ENCODE measurements at places on chromosomes 5 and 9.

GRCh38 chr9:80649496-80649895, 1039.9 kb downstream of the TLE1 start:
- no peak for DNase-seq

GRCh38 chr9:36923025-36923625, 110.9 kb downstream of the PAX5 start:
- DNase-seq: no peak

DNA sequence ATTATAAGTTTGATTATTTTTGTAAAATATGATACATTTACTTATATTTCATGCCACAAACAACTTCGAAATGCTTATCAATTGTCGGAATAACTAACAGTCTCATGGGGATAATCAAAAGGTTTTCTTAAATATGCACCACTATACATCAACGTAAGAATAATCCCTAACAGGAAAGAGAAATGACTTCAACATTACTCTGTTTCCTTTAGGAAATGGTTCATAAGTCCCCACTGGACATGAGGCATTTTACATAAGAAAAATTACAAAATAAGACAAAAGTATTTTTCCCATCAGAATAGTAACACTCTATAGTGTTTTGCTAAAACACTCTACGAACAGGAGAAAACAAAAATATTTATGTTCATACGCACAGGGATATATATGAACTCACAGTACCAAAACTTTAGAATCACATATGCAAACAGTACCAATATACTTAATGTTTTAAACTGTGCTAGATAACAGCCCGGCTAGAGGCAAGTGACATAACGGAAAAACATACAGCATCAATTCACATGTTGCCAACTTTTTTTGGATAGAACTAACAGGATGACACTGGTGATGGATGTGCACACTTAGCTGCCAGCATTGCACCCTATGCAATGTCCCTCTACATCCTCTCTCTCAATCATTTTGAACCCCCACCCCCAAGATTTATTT, 120.5 kb downstream of the NFIB start:
- no peak for DNase-seq

GRCh38 chr9:107348836-107349235, 65.8 kb downstream of the RAD23B start:
- no peak for DNase-seq

- no peak for DNase-seq
Measured at GRCh38 chr5:133229931-133230664, 178.3 kb downstream of the HSPA4 start.

DNA sequence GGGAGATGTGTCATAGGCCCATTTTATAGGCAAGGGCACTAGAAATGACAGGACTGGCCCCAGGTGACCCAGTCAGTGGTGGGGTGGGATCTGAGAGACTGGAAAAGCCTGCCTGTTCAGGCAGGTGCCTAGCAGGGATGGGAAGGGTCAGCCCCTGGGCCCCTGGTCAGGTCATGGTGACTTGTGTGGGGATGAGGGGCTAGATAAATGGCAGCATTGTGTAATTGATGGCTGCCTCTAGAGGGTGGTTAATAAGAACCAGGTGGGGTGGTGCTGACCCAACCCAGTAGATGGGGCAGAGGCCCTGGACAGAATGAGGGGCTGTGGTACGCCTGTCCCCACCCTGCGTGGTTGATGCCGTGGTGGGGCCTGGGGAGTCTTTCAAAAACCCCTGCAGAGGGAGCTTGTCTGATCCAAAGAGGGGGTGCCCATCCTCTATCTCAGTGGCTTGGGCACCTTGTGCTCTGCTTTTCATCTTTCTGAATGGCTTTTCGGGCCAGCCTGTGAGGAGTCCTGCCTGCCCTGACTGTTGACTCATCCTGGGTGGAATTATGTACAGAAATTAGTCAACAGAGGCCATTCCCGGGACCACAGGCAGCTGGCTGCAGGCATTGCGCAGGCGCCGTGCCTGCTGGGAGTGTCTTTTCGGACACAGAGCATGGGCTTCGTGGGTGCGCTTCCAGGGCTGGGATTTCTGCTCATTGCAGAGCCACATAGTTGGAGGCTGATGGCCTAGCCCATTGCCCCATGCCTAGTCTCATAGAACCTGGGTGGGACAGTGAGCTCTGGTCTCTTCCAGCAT, 93.6 kb upstream of the PITX1 start:
- no peak for DNase-seq

DNA sequence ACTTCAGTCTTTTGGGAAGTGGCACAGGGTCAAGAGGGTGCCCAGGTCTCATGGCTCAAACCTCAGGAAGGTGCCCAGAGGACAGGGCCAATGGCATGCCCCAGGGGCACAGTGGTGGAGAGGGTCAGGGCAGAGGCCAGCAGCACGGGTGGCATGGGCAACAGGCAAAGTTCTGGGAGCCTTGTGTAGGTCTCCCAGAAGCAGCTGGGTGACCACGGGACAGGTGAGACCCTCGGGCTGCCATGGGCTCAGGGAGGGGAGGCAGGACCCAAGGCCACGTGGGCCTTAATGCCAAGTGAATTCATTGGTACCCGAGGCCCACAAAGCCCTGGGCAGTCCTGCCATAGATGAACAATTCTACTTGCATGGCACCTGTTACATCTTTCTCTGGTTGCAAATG, 72.4 kb upstream of the ADAMTS2 start:
- DNase-seq: no peak

GRCh38 chr5:91074615-91075014, 308.5 kb downstream of the ARRDC3 start:
- DNase-seq: peak; percentile 48

GRCh38 chr5:75167345-75167744, 69.3 kb downstream of the ANKRD31 start:
- DNase-seq: no peak

DNA sequence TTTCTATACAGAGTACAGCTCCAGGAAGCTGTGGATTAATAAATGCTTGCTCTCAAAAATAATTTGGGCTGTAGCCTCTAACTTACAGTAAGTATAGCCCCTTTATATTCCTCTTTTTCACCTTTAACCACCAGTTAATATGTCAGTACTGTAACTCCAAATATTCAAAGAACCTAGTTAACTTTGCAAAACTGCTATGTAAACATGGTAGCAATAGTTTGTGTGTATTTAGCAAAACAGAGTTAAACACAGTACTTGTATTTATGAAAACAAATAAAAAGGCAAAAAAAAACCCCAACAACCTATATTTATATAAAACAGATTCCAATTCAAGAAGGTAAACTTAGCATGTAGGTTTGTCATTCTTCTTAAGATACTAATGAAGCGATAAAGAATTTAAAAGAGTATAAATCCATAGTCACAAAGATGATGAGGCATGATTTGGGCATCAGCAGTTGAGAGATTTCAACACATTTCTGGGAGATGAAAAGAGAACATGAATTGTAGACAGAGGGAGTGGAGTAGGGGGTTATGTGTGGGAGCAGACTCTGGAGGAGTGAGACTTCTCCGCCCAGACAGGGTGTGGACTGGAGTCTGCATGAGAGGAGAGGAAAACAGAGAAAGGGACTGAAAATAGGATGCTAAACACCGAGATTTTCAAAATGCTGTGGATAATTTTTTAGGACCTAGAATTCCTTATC, 47.0 kb upstream of the F2RL1 start:
- no peak for DNase-seq

DNA sequence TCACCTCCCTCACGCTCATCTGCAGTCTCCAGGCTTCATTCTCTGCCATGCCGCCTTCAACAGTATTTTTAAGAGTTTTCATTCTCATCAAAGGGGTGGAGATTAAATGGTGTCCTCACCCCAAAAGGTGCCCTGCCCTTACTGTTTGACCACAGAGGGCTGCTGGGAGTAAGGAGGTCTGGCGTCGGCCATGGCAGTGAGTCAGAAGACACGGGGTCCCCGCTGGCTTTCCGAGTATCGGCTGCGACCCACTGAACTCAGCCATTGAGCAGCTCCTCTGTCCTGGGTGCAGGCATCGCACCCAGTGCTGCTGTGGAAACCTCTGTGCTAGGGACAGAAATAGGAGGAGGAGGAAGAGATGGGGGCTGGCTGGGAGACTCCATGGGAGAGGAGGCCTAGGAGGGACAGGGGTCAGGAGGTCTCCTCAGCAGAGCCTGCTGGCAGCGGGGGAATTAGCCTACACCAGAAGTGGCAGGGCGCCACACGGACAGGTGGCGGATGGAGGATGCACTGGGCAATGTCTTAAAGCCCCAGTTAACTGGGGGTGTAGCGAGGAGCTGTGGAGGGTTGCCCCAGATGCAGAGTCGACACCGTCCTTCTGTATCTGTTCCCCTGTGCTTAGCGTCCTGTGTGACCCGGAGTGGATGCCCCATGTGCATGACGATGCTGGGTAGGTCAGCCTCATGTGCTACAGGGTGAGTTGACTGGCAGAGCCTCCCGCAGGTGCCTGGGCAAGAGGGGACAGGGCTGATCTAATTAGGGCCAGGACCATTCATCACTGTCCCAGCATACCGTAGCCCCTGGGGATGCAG, 15.4 kb upstream of the PLEKHG4B start:
- DNase-seq: no peak

- DNase-seq: no peak
Measured at GRCh38 chr9:17272536-17272935, 137.7 kb downstream of the CNTLN start.

GRCh38 chr9:95131023-95131943, 186.2 kb downstream of the FANCC start:
- peak; percentile 24 for DNase-seq

GRCh38 chr9:84832453-84832852, 162.9 kb downstream of the NTRK2 start:
- DNase-seq: no peak

GRCh38 chr9:128770286-128771030, 1.3 kb downstream of the ZER1 start:
- no peak for DNase-seq

- DNase-seq: no peak
Measured at GRCh38 chr9:1581926-1582325, 433.2 kb upstream of the SMARCA2 start.

GRCh38 chr9:93033531-93033930, 25.0 kb upstream of the SUSD3 start:
- no peak for DNase-seq

GRCh38 chr5:131272307-131272706, 8.5 kb downstream of the CDC42SE2 start:
- no peak for DNase-seq

DNA sequence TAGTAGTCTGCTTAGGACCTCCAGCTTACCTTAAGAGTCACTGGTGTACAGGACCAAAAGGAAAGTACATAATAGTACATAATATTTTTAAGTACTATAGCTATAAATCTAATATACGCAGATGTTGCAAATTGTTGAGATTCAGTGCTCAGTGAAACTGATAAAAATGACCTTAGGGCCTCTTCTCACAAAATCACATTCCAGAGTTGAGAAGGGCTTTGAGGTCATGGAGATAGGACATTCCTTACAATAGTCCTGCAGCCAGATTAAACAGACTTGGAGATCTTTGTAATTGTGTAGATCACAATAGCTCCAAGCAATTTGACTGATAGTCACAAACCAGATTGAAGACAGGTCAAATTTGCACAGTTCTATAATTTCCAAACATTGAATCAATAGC, 37.7 kb upstream of the PCSK1 start:
- DNase-seq: no peak

DNA sequence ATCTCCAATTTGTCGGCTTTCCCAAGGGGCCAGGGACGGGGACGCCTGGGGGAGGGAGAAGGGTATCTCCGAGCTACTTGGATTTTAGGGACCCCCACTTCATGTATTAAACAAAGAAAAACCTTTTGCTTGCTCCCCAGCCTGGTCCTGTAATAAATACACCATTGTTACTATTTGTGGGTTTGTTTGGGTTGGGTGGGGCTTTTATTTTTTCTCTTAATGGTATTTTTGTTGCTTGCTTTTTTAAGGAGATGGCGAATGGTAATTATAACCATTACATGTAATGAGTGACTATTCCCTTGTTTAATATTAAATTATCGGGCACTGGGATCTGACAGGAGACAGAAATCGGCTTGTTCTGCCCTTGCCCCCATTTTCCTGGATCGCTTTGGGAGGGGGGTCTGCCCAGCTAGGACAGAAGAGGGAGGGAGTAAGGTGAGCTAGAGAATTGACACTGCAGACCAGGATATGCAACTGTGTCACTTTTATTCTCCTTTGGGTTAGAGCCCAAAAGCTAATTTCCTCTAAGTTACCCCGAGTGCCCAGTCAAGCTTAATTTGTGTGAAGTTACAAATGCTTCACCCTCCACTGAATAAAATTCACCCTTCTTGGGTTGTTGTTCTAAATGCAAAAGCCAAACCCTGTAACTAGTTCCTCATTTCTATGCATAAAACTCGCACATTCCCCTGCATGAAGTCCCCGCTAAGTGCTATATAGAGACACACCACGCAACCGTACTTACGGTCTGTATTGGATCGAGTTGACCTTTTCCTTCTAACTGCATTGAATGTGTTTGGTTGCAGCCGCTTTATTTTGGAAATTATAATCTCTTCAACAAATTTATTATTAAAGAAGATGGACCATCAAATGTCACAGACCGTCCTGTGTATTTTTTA, 1.6 kb upstream of the ZNF608 start:
- DNase-seq: no peak

DNA sequence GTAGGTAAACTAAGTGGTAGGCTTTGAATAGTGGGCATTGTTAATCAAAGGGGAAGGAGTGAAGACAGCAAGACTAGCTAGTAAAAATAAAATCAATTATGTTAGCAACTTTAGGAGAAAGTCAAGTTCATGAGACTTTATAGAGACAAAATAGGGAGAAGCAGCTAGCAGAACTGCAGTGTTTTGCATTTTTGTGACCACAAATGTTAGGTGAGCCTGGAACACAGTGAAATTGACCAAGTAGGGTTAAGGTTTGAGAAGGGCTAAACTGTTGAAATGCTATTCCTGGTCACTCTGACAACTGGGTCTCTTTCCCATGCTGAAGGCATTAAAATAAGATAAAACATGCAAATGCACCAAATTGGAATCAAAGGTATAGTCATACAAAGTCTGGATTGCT, 13.0 kb downstream of the SEC61B start:
- DNase-seq: no peak

DNA sequence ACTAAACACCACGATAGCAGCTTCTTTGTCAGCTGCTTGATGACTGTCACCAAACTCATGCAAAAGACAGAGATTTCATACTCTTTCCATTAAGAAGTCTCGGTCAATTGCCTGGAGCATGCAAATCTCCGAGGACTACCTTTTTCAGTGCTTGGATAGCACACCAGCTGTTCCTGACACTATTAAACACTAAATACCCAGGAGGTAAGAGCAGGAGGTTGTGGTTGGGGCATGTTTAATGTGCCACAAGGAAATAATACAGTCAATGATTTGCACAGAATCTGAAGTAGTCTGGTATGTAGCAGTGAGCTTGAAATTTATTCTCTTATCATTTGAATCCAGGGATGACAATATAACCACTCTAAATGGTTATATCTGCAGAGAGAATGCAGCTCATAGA, 996.2 kb downstream of the CDH12 start:
- no peak for DNase-seq

GRCh38 chr9:804026-804425, 37.5 kb upstream of the DMRT1 start:
- no peak for DNase-seq

GRCh38 chr9:76855015-76855414, 50.9 kb downstream of the PRUNE2 start:
- no peak for DNase-seq

DNA sequence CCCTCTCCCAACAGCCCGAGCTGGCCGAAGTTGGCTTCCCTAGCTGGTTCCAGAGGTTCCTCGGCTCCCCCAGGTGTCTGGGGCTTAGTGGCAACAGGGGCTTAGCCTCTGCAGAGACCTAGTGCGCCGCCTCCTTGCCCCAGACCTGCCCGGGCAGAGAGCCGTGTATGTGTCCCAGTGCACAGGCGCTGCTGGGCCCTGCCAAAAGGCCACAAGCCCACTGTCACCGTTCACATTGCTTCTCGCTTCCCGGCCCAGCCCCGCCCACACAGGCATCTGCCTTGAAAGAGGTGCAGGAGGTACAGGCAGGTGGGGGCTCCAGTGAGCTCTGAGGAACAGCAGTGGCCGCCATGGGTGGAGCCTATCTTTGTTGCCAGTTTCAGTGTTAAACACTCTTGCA, 2.5 kb upstream of the CACFD1 start:
- DNase-seq: no peak
